ENCODE measurements at places on chromosomes 11 and 22. TPM values are rescaled to one million over a fixed set of nuclear protein-coding genes. Genes with fewer than 3 reads are reported as not detected.

DNA sequence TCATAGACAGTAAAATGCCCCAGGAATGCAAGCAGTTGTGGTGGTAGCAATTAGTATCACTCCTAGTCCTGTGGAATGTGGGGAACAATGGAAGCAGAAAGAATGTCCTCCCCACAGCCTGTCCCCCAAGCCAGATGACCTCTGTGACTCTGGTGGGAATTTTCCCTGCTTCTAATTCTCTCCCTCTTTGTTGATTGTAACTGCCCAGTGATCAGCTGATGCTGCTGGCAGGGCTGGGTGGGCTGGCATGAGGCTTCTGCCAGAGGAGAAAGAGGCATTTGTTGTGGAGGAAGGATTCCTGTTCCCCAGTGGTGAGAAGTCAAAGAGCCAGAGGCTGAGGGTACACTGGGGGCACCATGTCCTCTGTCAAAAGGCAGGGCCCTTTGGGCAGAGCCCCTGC lies 116.7 kb upstream of the NCAM1 start:
- DNase-seq = no peak

The P4HA3 gene
- not detected for total RNA-seq

DNA sequence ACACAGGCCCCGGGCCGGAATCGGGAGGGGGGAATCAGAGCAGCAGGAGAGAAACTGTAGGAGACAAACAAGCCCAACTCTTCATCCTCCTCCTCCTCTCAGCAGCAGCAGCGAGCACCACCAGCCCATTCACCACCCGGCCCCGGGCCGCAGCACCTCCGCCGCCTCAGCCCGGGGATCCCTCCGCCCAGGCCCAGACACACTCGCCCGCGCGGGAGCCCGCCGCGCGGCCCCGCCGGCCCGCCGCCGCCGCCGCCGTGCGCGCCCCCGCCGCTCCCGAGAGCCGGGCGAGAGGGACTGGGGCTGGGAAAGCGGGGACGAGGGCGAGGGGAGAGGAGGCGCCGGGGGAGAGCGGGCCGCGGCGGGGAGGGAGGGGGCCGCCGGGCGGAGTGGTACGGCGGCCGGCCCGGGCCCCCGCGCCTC lies at the start of gene PHF21A:
TSS of gene PHF21A (minus strand) at position 154 of the 423 bp plus-strand sequence. CDS start 37,235 bp downstream, outside the sequence.
- DNase-seq = peak; percentile 98

DNA sequence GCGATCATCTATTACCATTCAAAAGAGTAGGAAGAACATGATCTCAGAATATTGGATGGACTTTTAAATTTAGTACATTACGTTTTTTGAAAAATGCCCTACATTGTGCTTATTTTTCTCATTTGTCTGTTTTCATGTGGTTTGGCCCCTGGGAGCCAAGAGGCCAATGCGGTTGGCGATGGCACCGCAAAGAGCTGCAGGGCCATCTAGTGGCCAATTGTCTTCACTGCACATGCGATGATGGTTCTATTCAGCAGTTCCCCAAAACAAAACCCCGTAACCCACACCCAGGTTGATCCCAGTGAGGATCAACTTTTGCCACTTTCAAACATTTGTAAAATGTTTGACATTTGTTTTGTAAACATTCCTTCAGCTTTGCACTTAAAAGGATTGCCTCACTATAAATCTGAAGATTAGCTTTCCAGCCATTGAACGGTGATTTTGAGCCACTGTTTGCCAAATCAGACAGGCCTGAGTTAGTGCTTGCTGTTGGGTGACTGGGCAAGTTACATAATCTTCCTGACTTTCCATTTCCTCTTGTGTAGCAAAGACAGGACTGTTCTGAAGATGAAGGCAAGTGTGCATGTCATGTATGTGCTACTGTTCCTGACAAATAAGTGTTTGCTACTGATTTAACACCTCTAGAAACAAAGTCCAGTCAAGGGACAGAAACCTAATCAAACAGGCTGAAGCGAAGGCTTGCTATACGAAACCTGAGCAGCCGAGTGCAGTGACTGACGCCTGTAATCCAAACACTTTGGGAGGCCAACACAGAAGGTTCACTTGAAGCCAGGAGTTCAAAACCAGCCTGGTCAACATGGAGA lies 29.2 kb upstream of the XBP1 start:
- peak; percentile 79 for DNase-seq

DNA sequence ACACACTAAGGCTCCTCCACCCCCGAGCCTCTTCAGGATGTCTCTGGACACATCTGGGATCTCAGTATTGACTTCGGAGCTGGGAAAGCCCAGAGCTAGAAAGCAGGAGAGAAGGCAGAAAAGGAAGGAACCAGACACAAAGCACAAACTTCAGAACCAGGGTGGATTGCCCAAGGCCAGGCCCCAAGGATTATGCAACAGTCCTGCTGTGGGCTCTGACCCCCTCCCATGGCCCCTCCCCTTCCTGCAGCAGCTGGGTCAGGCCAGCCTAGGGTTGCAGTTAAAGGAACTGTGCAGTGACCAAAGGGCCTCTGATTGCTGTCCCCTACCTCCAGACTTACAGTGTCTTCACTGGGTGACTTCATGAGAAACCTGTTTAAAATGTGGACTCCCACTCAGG lies 5.3 kb downstream of the KCNE3 start:
- DNase-seq = peak; percentile 89

DNA sequence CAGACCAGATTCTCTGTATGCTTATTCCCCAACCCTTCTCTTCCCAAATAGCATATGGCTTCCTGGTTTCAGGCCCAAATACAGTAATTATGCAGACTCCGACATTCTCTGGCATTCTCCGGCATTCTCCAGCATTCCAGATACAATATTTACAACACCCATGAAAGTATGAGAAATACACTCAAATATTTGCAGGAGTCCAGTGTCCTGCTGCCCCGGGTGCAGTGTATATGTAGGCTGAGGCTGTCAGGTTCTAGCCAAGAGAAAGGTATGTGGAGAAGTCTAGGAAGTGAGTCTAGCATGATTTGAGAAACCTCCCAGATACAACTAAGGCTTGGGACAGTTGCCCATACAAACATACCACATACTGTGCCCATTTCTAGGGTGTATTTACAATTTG lies 160.7 kb downstream of the SOX6 start:
- no peak for DNase-seq
